ENCODE measurements at places on chromosomes 11 and 22. TPM values are rescaled to one million over a fixed set of nuclear protein-coding genes. Genes with fewer than 3 reads are reported as not detected.

TEX54 gene
- not detected for total RNA-seq

CHRNA10 gene
- total RNA-seq = 0.56 TPM

MS4A4E gene
- not detected for total RNA-seq

OR52A1 gene
- not detected for total RNA-seq

SUSD2 gene
- total RNA-seq = 20.9 TPM

PDE2A gene
- 1.3 TPM for total RNA-seq

APOBEC3H gene
- 1.1 TPM for total RNA-seq

RCOR2 gene
- total RNA-seq = 1.7 TPM

MMP1 gene
- 3,390 TPM for total RNA-seq

OR4A47 gene
- not detected for total RNA-seq

FOLH1 gene
- total RNA-seq = 0.28 TPM

OLFML1 gene
- total RNA-seq = 10.7 TPM

KRTAP5-11 gene
- not detected for total RNA-seq

BTBD18 gene
- total RNA-seq = not detected

TBX1 gene
- total RNA-seq = 0.85 TPM

MIOX gene
- not detected for total RNA-seq

NPAS4 gene
- not detected for total RNA-seq

ELMOD1 gene
- 2.8 TPM for total RNA-seq

TOLLIP gene
- 27.4 TPM for total RNA-seq

SCGB1C1 gene
- not detected for total RNA-seq

CHRM1 gene
- not detected for total RNA-seq

OR51E2 gene
- total RNA-seq = 0.56 TPM

DBX1 gene
- total RNA-seq = not detected

TENM4 gene
- 16.6 TPM for total RNA-seq

VWA5A gene
- total RNA-seq = 11.5 TPM

ENTHD1 gene
- total RNA-seq = under 0.01 TPM

AIFM3 gene
- 0.56 TPM for total RNA-seq

ANKK1 gene
- not detected for total RNA-seq

PARVG gene
- under 0.01 TPM for total RNA-seq

RASSF10 gene
- 0.19 TPM for total RNA-seq

APOBEC3C gene
- 11.3 TPM for total RNA-seq

LMO2 gene
- 8.2 TPM for total RNA-seq

CXCR5 gene
- not detected for total RNA-seq
